Stimulated activated CD8-positive, alpha-beta memory T cell treated with anti-CD3 and anti-CD28 coated beads, Interleukin-12 subunit alpha, Interleukin-12 subunit beta, amount 100 ng/mL, for 4 hours (primary cell): ENCODE measurements at places on chromosomes 3 and 15.

DNA sequence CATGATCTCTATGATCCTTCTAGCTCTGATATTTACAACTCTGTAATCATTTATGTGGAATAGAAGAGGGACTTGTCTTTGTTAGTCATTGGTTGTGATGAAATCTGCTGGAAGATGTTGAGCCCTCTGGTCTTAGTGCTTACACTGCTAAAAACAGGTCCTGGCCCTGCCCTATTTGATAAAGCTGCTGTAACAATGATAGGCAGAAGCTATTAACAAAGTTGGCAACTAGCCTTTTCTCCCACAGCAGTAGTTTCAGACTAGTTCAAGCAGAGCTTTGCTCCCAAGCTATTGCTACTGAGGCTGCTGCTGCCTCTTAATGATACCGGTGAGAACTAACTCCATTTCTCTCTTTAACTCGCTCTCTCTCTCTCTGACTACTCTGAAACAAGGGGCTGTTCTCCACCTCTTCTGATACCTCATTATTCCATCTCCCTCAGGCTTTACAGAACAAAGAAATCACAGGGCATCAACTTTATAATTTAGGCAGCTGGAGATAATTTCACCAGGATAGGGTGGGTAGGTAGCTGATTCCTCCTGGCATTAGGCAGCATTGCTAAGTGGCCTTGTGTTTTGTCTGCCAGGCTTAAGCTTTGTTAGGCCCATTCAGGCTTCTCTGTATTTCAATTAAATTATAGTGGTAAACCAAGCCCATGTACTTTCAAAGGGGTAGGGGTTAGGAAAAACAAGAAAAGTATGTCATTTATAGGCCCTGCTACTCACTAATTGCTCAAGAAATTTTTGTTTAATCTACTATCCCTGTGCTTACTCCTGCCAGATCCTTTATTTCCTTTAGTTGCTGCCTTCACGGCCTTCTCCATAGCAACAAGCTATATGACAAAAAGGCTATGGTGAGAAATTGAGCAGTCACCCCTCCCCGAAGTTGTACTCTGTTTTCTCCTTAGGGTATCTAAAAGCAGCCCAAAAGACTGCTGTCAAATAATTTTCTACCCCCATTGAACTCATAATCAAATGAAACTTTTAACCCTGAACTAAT, 139.6 kb downstream of the RBPMS2 start:
- no peak for DNase-seq

GRCh38 chr3:37129871-37130270, 44.5 kb downstream of the LRRFIP2 start:
- no peak for DNase-seq

DNA sequence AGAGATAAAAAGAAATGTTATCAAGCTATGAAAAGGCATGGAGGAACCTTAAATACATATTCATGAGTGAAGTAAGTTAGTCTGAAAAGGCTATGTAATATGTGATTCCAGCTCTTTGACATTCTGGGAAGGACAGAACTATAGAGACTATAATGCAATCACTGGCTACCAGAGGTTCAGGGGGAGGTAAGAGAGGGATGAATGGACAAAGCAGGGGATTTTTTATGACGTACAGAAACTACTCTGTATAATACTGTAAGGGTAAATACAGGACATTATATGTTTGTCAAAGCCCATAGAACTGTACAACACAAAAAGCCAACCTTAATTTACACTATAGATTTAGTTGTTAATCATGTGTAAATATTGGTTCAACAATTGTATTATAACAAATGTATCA, 46.1 kb downstream of the MCTP2 start:
- DNase-seq = no peak

DNA sequence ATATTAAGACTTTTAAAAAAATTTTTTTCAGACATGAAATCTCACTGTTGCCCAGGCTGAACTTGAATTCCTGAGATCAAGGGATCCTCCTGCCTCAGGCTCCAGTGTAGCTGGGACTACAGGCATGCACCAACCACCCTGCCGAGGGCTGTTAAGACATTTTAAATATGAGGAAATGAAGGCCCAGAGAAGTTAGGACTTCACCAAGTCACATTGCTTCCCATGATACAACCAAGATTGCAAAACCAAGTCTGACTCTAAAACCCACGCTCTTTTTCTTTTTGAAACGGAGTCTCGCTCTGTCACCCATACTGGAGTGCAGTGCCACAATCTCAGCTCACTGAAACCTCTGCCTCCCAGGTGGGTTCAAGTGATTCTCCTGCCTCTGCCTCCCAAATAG, 28.0 kb downstream of the PTPN9 start:
- DNase-seq = no peak

DNA sequence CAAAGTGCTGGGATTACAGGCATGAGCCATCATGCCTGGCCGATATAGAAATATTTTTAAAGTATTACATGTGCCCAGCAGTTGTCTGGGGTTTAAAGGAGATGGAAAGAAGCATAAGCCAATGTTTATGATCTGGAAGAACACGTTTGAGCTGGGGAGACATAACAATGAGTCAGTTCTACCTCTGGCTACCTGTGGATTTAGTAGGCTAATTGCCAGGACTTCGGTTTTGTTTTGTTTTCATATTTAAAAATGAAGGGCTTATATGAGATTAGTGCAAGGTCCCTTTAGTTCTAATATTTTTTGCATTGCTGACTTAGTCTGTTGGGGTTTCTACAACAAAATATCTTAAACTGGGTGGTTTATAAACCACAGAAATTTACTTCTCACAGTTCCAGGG, 22.9 kb upstream of the TNFSF10 start:
- no peak for DNase-seq

DNA sequence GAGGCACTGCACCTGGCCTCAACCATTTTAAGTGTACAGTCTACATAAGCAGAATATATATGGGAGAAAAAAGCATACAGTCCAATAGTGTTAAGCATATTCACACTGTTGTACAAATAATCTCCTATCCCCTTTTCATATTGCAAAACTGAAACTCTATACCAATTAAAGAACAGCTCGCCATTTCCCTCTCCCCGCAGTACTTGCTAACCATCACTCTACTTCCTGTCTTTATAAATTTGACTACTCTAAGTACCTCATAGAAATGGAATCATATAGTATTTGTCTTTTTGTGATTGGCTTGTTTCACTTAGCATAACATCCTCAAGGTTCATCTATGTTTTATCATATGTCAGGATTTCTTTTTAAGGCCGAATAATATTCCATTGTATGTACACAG, 21.6 kb upstream of the TASOR start:
- DNase-seq = no peak

DNA sequence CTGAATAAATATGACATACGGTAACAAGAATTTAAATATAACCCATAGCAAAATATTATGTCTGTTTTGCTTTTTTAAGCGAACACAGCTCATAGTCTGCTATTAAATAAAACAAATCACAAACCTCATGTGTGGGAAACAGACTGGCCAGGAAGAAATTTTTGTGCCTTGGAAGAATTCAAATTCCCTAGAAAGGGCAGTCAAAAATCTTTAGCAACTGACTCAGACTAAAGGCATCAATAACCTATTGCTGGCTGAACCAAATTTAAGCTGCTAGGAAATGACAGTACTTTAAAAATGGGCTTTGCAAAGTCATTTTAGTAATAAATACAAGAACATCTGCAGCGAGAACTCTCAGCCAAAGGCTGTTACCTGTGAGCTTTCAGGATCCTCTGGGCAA, 151.4 kb downstream of the PLD1 start:
- no peak for DNase-seq

DNA sequence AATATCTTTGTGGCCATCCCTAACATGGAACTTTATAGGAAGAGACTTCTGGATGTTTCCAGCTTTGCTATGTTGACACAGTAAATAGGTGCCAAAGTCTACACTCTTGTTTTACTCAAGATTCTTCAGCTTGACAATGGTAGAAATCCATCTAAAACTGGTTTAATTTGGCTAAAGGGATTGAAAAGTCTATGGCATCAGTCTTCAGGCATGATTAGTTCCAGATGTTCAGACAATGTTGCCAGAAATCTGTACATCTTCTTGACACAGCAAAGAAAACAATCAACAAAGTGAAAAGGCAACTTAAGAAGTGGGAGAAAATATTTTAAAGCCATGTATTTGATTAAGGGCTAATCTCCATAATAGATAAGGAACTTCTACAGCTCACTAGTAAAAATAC, 130.5 kb downstream of the LRRC3B start:
- DNase-seq = no peak

- DNase-seq = peak; percentile 15
These were observed 11.2 kb downstream of the SH2D7 start for GRCh38 chr15:78103406-78104118.

DNA sequence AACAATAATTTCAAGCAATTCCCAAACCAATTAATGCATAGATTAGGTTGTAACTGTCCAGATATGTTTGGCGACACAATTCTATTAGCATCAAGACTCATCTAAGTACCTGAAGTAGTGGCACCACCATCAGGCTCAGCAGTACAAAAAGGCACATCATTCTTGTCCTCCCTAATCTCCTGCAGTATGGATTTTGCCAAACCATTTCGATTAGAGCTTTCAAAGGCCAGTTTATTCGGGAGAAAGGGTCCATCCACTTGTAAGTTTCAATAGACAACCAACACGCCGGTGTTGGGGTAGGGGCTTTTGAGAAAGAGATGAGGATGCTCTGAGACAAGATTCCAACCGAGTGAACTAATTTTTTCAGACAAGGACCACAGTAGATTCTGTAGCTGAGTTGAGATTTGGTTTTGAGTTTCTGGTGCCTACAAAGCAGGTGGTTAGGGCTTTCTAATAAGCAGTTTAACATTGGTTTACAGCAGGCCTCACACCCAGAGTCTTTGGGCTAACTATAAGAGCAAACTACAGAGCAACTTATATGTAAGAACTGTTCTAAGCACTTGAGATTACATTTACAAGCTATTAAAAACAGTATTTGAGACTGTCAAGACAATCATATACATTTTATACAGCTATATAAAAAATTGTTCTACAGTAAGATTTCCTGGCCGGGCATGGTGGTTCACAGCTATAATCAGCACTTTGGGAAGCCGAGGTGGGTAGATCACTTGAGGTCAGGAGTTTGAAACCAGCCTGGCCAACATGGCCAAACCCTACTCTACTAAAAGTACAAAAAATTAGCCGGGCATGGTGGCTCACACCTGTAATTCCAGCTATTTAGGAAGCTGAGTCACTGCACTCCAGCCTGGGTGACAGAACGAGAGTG, 4.5 kb downstream of the RPL22L1 start:
- no peak for DNase-seq

DNA sequence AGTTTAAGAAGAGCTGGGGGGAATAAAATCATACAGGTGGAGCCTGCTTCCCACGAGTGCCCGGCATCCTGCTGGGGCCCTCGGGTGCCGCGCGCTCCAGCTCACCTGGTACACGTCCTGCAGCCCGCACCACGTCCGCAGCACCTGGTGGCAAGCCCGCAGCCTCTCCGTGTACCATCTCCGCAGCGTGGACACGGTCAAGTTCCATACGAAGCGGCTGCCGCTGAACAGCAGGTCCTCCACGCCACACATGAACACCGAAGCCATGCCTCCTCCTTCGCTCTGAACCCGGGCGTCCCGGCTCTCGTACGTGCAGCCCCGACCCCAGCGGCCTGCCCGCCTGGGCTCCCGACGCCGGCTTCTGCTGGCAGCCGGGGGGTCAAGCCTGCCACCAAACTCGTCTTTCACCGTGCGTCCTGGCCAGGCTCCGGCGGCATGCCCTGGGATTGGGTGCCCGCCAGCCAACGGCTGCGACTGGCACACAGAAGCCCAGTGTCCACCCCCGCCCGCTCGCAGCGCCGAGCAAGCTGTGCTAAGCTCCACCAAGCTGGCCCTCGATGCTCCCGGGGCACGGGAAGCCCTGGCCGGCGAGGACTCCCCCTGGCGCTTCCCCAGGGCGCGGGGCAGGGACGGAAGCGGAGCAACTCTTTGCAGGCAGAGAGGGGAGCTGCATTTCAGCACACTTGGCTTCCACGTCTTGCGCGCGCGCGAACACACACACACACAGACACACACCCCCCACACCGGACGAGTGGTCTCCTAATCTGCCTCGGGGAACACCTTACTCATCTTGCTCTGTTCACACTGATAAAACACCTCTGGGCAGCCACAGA, at the start of gene FRMD4B:
Gene FRMD4B (minus strand): TSS at position 366 of the 833 bp plus-strand sequence. CDS start 99 bp downstream, at position 267.
- DNase-seq = no peak

DNA sequence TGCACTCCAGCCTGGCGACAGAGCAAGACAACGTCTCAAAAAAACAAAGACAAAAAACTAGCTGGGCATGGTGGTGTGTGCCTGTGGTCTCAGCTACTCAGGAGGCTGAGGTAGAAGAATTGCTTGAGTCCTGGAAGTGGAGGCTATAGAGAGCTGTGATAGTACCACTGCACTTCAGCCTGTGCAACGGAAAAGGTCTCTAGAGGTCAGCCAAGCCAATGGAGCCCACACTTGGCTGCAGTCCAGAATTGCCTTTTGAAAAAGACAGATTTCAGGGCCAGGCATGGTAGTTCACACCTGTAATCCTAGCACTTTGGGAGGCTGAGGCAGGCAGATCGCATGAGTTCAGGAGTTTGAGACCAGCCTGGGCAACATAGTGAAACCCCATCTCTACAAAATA, 8.4 kb upstream of the RBPMS2 start:
- DNase-seq = no peak

GRCh38 chr3:57756528-57757401, 656 bp downstream of the SLMAP start:
- DNase-seq = peak; percentile 10

DNA sequence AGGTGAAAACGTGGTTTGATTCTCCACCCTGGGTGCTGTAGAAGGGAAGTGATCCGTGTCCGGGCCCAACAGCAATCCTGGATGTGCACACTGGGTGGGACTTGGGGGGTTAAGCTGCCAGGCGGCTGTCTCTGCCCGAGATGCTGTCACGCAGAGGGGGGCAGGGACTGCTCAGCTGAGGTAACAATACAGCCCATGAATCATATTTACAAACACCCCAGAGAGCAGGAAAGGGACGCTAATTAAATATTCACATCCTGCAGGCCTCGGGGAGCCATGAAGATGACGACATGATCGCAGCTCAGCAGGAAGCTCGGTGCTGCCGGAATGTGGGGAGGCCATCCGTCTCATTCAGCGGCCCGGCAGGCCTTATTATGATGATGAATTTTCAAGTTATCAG, 17.9 kb upstream of the CRABP1 start:
- DNase-seq = no peak

DNA sequence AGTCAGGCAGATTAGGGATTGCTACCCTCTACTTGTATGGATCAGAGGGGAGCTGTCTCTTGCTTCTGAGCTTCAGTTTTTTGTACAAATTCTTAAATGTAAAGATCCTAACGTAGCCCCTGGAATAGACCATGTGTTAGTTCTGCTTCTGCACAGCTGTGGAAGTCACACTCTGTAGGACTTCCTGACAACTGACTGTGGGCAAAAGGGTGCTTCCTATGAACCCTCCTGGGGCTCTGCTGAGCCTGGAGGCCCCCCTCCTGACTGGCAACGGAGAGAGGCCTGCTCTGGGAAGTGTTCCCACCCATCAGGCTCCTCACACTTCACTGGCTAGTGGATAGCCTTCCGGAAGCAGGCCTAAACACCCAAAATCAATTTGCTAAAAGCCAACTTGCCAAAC, 131.0 kb downstream of the RPLP1 start:
- DNase-seq = no peak

DNA sequence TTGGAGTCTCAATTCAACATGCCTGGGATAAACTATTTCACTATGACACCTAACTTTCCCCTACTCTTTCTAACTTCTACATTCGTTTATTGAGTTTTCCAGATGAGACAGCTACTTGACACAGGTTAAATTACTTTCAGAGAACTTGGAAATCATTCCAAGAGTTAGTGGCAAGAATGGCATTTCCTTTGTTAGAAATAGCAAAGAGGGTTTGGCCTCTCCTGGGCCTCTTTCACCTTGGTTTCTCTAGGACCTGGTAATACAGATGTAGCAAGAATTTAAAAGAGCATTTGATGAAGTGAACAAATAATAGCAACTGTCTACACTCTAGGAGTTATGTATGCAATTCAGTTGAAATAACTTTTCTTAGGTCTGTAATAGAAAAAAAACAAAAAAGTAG, 748.9 kb downstream of the MECOM start:
- no peak for DNase-seq
